ENCODE measurements at places on chromosomes 16 and 17.

- DNase-seq = peak; percentile 57
These were observed 1362.0 kb downstream of the CDH8 start for GRCh38 chr16:60674241-60674640.

DNA sequence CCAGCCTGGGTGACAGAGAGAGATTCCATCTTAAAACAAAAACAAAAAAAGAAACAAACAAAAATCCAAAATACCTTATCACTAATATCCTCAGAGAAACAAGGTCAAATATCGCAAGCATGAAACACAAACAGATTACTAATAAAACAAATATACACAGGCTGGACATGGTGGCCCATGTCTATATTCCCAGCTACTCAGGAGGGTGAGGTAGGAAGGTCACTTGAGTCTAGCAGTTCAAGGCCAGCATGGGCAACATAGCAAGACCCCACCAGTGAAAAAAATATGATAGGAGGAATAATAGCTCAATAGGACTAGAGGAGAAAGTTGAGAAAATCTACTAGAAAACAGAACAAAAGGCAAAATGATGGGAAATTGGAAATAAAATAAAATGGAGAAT is 6.9 kb upstream of the ALOX15B start:
- no peak for DNase-seq

GRCh38 chr16:55888546-55888945 is 13.4 kb upstream of the CES5A start:
- no peak for DNase-seq

DNA sequence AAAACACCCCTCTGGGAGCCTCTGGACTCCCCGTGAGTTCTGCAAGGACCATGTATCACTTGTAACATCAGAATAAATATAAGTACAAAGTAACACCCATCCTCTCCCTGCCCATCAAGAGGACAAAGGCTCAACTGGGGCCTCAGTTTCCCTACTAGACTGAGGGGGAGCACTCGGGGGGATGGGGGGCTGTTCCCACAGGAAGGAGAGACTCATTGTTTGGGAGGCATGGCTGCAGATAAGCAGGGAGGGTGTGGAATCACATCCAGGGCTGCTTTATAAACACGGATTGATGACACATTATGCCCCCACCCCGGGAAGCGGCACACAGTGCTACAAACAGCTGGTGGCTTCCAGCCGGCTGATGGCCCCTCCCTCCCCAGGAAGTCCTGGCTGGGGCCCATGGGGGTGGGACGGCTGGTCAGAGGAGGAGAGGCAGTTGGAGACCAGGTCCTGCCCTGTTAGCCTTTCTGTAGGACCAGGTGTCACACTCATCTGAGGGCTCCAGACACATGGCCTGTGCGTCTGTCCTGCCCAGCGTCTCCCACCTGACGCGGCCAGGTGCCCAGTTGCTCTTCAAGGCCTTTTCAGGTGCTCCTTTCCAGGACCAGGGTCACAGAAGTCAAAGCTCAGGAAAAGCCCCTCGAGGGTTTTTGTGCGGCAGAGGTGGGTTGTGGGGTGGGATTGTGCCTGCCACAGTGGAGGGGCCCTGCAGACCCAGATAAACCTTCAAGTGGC is 1.3 kb upstream of the MPG start:
- peak; percentile 65 for DNase-seq

- DNase-seq = peak; percentile 10
These were observed 348 bp upstream of the FTSJ3 start for GRCh38 chr17:63827801-63828221.

- DNase-seq = no peak
These were observed 32.1 kb downstream of the NTN1 start for GRCh38 chr17:9053406-9053805.

- DNase-seq = peak; percentile 99
These were observed 154.0 kb upstream of the SDK2 start for GRCh38 chr17:73798111-73798748.

DNA sequence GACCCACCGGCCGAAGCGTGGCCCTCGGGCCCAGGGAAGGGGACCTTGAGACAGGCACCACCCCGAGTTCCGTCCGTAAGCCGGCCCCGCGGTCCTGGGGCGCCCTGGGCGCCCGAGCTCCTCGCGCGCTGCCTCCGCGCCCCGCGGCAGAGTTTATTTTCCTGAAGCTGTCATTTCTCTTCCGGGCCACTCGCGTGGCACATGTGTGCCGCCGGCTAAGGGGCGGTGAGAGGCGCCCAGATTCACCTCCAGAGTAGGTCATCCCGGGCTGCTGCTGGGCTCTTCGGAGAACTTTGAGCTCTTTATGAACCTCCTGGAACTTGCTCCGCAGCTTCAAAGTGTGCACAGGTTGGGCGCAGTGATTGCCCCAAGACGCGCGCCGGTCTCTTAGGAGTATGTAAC is 489 bp downstream of the ZC3H18 start:
- DNase-seq = peak; percentile 37

DNA sequence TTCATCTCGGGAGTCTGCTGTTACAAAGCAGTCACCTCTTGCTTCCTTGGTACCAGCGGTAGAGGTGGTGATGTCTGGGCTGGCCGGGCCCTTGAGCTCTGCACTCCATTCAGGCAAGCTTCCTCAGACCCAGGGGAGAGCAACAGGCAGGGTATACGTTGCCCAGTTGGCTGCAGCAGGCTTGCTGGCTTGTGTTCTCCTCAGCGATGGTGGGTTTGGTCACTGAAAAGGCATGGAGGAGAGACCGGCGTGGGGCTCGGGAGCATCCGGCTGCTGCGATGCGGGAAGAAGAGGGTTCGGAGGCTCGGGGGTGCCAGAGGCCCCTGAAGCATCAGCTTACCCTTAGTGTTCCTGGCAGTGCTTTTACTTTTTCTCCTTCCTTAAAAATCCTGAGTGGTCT is 25.8 kb downstream of the SAP30BP start:
- no peak for DNase-seq

GRCh38 chr17:8925808-8926207 is 39.7 kb downstream of the PIK3R5 start:
- no peak for DNase-seq

DNA sequence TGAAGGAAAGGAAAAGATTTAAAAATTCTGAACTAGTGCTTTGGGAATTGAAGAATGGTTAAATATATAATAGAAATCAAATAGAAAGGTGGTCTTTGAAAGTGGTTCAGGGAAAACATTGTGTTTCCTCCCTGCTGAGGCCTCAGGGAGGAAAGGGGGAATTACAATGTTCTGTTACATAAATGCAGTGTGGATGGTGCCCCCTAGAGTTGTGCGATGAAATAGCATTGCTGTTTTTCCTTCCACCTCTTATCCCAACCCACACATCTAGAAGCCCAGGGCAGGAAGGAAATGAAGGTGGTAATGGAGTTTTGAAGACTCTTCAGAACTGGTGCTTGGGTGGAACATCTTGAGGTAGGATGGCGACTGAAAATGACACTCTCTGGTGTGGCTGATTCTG is 6.4 kb upstream of the TOX3 start:
- DNase-seq = no peak

- peak; percentile 22 for DNase-seq
These were observed 23.1 kb downstream of the CDC42EP4 start for GRCh38 chr17:73288534-73289302.

DNA sequence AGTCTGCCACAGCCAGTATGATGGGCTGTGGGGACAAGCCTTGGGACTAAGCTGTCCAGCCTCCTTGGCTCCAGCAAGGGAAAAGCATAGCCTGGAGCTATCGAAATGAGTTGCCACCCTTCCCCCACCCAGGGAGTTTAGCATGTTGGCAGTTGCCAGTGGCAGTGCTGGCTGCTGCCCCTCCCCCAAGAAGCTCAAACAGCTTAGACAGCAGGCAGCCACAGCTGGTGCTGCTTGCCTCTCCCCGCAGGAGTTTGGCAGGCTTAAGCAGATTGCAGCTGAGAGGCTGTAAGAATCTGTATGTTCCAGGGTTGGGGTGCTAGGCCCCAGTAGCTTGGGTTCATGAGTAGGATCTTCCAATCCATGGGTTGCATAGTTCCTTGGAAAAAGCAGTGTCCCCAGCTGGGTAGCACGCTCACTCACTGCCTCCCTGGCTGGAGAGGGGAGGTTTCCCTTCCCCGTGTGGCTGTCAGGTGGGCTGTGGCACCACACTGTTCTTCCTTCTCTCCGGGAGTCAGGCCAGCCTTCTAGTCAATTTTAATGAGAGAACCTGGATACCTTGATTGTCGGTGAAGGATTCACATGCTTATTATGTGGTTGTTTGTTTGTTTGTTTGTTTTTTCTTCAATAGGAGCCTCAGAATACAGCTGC is 506.1 kb downstream of the CDH11 start:
- DNase-seq = no peak

- peak; percentile 100 for DNase-seq
These were observed at the start of the genes IFT20 and TNFAIP1 for GRCh38 chr17:28335201-28335958. TSS of gene IFT20 (minus strand) at chr17:28335472. CDS start at chr17:28331985, 3,487 bp downstream. TSS of gene TNFAIP1 (plus strand) at chr17:28335761. CDS start at chr17:28339522, 3,761 bp downstream.

DNA sequence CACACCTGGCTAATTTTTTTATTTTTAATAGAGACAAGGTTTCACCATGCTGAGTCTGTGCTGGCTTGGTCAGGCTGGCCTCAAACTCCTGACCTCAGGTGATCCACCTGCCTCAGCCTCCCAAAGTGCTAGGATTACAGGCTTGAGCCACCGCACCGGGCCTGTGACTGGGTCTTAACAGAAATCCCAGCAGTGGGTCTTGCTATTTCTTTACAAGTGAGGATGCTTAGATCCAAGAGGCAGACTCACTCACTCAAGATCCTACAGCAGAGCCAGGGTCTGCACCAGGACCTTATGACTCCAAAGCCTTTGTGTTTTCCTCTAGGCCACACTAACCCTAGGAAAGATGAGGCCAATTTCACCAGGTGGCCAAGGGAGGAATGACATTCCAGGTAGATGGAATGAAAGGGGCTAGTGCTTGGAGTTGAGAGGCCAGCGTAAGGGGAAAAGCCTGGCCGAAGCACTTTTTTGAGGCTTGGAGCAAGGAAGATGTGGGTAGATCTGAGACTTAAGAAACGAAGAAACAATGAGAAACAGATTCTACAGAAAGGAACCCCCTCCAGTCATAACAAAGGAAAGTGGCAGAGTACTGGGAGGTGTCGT is 5.7 kb upstream of the STAT5A start:
- DNase-seq = no peak

GRCh38 chr17:45982791-45983613 is 16.0 kb upstream of the STH start:
- no peak for DNase-seq

DNA sequence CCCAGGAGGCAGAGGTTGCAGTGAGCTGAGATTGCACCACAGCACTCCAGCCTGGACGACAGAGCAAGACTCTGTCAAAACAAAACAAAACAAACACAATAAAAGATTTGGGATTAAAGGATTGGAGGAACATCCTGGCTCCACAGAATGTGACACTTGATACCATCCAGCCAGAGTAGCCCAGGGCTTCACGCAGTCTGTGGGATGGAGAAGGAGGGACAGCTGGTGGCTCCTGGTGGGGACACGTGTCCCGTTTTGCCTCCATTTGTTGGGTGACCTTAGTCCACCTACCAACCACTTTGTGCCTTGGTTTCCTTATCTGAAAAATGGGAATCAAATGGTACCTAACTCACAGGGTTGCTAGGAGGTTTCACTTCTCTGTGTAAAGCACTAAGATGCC is 12.4 kb upstream of the CYB561 start:
- DNase-seq = no peak

DNA sequence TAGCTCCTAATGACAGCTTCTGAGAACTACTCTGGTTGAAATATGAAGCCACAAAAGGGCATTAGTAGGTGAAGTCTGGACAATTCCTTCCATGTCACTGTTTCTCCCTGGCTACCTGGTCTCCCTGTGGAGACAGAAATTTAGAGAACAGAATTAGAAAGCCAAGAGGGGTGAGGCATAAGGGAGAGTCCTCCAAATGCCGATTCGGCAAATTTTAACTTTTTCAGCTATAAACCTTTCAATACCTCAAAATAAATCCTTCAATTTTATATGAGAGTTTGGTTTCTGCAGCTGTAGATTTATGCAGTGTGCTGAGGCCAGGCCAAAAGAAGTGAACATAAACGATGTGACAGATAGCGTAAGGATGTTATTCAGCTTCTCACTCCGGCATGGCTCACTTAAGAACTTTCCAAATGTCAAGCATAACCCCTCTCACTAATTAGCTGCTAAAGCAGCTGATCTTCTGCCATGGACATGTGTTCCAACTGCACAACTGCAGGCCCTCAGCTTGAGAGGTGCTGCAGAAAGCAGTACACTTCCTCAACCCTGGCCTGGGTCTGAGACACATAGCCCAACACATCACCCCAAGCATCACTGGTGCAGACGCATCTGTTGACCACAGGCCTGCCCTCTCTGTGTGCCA is 247.9 kb upstream of the SOX9 start:
- DNase-seq = no peak

- DNase-seq = peak; percentile 66
These were observed 13.6 kb downstream of the ZC3H7A start for GRCh38 chr16:11783319-11784037.

DNA sequence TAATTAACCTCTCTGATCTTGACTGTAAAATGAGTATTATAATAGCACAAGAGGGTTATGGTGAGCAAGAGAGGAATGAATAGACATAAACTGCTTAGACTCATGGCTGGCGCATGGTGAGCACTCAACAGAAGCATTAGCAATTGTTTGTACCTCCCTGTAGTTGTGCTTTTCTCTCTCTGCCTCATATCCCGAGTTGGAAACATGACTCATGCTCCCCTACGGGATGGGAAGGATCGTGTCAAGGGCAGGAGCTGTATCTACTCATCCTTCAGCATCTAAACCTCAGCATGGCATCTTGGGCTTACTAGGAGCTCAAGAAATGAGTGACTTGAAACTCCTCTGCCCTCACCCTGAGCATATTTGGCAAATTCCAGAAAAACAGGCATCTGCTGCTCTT is 299.6 kb downstream of the MAP2K4 start:
- no peak for DNase-seq

- no peak for DNase-seq
These were observed 5.9 kb upstream of the RAB40C start for GRCh38 chr16:583815-584591.

GRCh38 chr16:4625560-4626159 is 1.0 kb downstream of the MGRN1 start:
- DNase-seq = no peak

DNA sequence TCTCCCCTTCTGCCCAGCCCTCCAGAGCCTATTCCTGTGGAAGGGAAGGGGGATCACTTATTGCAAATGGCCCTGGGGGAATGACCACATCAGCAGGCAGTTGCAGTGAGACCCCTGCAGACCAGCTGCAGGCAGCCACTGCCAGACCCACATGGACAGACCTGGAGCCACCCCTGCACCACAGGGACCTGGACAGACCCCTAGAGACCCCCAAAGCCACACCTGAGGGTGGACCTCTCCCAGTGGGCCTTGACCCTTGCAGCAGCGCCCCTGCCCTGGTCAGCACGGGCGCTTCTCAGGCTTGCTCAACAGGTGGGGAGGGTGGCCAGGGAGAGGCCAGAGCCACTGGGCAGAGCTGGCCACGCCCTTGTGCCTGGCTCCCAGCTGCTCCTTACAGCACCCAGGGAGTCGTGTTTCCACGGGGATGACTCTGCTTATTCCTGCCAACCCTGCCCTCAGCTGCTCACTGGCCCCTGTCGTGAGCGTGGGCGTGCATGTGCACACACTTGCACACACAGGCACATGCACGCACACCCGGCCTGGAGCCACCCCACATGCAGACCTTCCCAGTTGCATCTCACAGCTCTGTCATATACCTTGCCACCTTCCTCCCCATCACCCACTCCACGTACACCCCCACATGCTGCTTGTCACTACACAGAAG is 1.3 kb upstream of the SCN4A start:
- peak; percentile 68 for DNase-seq

GRCh38 chr17:82051776-82052637 is at the start of the genes GPS1 and RFNG:
TSS of gene GPS1 (plus strand) at chr17:82051898. CDS start at chr17:82051932, 34 bp downstream.
TSS of gene RFNG (minus strand) at chr17:82051811. CDS start at chr17:82051766, 45 bp downstream.
- peak; percentile 69 for DNase-seq

- no peak for DNase-seq
These were observed 44.7 kb downstream of the NEUROD2 start for GRCh38 chr17:39562976-39563375.
